Hair follicle dermal papilla cell (primary cell): ENCODE measurements at places on chromosomes 4 and X. TPM values are rescaled to one million over a fixed set of nuclear protein-coding genes. Genes with fewer than 3 reads are reported as not detected.

The SCML2 gene
- 2.4 and 2.6 TPM in 2 replicates for total RNA-seq

The CYBB gene
- total RNA-seq: not detected in 2 replicates

The CYLC1 gene
- not detected in 2 replicates for total RNA-seq

The MAGIX gene
- total RNA-seq: 1.9 and 2.2 TPM in 2 replicates

The FAM9C gene
- not detected in 2 replicates for total RNA-seq
